Sigmoid colon (tissue), 7 donors: ENCODE measurements at places on chromosomes 2 and 18.

DNA sequence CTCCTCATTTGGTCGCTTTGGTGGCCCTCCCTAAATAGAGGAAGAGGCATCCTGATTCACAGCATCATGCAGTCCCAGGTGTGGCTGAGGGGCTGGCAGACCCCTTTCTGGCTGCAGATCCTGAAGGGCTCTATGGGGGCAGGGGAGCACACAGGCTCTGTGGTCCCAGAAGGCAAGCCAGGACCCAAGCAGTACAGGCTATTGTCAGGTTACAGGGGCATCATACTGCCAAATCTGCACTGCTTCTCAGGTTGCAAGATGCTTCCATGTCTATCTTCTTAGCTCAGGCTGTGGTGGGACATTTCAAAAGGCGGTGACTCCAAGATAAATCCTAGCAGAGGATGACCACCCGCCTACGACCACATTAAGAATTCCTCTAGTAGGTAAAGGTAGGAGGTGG, 54.3 kb downstream of the TTC32 start:
- no peak for DNase-seq

DNA sequence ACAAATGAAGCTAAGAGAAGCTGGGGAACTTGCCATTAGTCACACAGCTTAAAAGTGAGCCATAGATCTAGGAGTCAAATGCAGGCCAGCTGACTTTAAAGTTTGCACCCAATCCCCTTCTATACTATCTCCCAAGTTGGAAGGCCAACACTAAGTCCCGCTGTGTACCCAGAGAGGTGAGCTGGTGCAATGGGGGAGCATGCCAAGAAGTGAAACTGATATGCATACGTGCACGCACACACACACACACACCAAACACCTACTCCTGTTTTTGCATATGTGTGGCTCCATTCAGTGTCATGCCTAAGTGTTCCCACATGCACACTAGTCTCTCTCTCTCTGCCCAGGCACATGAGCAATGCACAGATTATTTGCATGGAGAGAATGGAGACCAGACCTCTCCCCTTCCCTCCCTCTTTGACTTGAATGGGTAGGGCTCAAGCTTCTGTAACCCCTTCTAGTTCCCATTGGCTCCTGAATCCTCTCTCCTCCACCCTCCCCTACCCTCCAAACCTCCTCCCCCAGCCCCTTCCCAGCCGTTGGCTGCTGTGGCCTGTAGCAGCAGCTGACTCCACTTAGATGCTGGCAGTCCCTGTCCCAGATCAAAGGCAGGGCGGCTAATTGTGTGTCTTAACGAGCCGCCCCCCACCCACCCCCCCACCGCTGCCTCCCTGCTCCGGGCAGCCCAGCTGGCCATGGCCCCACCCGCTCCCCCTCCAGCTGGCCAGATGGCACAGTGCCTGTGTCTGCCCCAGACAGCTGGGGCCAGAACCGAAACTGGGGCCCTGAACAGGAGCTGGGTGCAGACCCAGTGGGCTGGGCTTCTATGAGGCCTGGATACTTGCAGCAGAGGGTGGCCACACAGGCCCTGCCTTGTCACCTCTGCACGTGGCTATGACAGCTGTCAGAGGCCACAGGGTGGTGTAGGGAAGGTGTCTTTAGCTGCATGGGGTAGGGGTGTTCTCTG, 5.6 kb downstream of the WNT10A start:
- no peak for DNase-seq

DNA sequence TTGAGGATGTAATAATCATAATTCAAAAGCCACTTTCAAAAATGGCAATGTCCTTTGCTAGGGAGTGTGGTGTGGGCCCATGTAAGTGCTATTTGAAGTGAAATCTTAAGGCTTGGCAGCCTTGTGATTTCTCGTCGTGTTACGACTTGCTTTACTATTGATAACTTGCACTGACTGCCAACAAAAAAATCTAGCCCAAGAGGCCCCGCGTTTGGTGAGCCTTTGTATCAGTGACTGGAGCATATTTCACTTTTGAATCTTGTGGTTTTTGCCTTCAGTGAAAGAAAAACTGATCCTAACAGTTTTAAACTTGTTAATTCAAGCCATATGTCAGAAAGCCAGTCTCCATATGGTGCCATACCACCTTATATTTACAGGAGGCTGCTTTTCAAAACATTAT, 248.0 kb downstream of the TMEM182 start:
- no peak for DNase-seq

GRCh38 chr2:130891966-130892365, 55.3 kb downstream of the ARHGEF4 start:
- DNase-seq, result no peak

GRCh38 chr2:73728711-73729110, 8.4 kb downstream of the TPRKB start:
- DNase-seq, result no peak

DNA sequence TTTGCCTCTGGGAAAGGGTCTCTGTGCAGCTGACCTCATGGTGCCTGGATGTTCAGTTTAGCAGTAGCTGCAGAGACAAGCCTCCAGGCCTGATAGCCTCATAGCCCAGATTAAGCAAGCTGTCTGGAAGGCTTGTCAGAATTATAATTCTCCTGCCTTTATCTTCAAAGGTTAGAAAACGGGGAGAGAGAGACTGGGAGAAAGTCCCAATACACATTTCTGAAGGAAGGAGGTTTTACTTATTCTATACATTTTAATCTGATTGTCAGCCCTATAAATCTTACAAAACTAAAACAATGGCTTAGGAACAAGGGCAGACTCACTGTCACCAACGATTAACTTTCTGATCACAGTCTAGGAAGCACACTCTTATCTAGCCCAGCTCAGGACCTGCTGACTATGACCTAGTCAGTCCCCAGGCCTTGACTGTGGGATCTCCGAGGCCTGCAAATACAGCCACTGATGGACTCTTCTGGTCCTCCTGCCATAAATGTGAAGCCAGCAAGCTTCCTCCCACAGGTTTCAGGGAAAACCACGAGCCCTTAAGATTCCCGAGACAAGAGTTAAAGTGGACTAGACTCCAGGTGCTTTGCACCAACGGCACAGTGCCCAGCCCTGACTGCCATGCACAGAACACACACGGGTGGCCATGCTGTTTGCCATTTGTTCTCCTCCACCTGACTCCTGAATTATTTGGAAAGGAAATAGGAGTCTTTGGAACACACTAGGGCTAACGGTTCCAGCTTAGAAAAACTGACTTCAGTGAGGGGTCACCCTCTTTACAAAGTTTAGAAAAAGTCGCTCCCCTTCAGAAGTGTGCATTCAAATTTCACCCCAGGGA, 111.4 kb upstream of the SMAD7 start:
- DNase-seq, result no peak

DNA sequence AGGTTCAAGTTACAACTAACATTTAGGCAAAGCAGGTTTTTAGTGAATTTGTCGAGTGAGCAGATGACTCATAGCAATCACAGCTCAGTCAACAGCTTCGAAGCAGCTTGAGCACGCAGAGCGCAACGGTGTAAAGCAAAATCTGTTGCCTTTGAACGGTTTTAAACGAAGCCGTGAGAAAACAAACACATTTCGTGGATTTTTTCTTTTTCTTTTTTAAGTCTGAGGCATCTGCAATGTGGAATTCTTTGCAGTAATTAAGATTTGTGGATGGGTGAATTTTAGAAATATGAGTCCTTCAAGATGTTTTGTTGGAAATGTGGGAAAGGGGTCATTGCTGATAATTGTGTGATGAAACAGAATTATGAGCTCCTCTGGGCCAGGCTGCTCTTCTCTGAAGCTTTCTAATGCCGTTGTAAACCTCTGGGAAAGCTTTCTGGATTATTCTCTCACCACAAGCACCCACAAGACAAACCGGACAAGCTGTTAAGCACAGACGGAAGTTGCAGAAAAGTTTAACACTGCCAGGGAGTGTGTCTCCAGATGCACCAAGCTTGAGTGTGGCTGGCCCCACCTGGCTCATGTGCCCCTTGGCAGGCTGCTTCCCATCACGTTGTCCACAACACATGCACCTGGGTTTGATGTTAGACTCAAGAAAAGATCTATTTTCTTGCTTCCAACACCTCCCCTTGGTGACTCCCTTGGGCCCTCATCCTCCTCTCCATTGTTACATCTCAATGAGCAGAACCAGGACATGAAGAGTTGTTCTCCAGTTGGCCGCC, 224.7 kb downstream of the ACKR3 start:
- no peak for DNase-seq
